ENCODE measurements at places on chromosomes 3 and 15.

DNA sequence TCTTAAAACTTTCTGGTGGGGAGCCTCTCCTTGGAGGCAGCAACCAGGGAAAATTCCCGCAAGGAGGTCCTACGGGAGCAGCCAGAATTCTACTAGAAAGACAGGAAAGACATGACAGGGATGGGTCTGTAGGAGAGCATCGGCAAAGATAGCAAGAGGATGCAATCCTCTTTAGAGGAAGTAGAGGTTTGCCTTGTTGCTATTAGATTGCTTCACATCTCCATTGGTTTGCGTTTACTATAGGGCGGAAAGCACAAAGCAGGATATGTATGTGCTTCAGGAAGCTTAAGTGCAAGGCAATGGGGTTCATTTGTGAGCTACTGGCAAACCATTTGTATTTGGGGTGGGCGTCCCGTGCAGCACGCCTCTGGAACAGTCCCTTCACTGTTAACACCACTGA lies 193.0 kb downstream of the RORA start:
- DNase-seq: no peak

DNA sequence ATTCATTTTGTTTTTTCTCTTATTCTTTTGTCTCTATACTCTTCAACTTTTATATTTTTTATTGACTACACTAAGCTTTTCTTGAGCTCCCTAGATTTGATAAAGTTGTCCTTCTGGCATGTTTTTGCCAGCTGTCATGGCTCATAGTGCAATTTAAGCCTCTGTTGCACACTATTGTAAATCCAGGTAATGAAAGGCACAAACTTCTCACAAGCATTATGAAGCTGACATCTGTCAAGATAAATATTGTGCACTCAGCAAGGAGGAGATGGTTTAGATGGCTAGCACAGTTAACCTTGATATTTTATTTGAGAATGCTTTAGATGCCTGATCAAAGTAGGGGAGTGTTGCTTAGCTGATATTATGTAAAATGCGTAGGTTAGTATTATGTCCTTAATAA lies 1280.9 kb downstream of the NSUN3 start:
- no peak for DNase-seq

- DNase-seq: no peak
These were observed 21.8 kb downstream of the SI start for GRCh38 chr3:165056510-165056909.

- no peak for DNase-seq
These were observed 158.4 kb upstream of the GMNC start for GRCh38 chr3:191020730-191021396.

DNA sequence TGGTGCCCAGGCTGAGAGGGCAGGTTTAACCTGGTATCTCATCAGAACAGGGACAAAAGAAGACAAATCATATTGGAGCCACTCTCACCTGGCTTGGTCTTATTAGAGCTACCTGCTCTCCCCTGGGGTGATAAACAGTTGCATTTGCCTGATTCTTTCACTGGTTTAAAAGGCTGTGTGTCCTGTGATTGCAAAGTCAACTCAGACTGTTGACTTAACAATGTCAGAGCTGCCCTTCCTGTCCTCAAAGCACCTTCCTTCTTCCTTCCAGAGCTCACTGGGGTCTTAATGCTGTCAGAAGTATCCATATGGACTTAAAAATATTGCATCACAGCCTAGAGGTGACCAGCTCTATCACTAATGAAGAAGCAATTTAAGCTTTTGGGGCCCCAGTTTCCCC lies 50.5 kb upstream of the MINAR1 start:
- no peak for DNase-seq

- no peak for DNase-seq
These were observed 275.0 kb upstream of the NSMCE3 start for GRCh38 chr15:29544513-29545128.

GRCh38 chr15:64938192-64938591 lies 26.5 kb downstream of the ANKDD1A start:
- no peak for DNase-seq

DNA sequence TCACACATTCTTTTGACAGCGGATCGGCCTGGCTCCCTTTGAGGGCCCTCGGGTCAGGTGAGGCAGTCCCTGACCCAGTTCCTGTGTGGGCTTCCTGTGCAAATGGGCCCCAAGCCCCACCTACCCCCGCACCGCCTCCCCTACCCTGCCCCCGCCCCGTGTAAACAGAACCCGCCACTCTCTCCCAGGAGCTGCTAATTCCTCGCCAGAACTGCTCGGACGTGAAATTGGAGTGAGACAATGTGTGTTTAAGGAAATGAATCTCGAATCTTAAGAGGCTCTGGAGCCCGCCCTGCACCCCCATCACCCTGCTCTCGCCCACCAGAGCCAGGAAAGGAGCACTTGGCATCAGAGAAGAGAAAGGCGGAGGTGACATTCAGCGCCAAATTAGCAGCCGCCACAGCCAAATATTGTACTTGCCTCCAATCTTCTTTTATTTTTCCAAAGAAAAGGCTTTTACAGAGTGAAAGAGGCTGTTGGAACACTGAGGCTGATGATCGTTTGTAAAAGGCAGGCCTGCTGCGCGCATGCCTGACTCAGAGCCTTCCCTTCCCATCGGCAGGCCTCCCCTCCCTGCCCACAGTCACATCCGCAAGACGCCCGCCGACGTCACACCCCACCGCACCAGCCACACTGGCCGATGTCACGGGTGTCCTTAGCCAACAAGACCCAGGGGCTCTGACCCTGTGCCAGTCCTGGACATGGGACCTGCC lies 53.1 kb downstream of the CACNA2D2 start:
- DNase-seq: no peak

DNA sequence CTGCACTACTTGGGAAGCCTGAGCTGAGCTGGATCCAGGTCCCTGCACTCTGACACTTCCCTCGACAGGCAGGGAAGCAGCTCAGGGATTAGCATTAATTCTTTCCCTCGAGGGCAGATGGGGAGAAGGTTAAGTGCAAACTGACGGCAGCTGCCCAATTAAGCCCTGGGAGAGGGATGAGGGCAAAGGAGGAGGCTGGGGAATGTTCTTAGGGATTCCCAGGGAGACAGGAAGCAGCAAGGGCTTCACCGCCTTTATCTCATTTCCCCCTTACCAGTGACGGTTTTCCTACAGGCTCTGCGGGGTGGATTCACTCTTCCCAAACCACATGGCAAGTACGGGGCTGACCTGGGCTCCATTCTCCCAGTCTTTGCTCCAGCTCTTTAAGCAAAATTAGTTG lies 519.0 kb upstream of the PROK2 start:
- DNase-seq: no peak

DNA sequence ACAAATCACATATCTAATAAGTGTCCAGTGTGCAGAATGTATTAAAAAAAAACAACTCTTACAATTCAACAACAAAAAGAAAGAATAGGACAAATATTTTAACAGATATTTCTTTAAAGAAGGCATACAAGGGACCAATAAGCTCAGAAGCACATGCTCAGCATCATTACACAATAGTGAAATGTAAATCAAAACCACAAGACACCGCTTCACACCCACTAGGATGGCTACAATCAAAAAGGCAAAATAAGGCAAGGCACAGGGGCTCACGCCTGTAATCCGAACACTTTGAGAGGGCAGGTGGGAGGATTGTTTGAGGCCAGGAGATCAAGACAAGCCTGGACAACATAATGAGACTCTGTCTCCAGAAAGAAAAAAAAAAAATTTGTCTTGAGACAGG lies 255.6 kb downstream of the MAGI1 start:
- no peak for DNase-seq

DNA sequence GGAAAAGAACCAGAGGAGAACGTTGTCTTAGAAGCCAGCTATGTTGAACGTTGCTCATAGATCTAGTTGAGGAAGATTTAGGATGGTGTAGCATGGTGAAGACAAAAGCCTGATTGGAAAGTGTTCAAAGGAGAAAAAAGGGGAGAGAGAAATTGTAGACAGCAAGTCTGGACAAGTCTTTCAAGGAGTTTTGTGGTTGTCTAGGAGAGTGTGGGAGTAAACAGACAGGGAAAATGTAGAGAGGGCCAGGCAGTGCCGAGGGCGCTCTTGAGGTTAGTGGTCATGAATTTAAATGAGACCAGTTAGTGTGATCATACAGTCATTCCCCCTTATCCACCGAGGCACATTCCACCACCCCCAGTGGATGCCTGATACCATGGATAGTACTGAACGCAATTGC lies 167.5 kb upstream of the IL12A start:
- no peak for DNase-seq

- DNase-seq: peak; percentile 42
These were observed 252.3 kb upstream of the LRTM1 start for GRCh38 chr3:55180161-55180560.

- DNase-seq: peak; percentile 24
These were observed 221.0 kb upstream of the EOMES start for GRCh38 chr3:27943106-27943505.
